EH (cell line): ENCODE measurements at places on chromosomes 7 and 10.

- DNase-seq = no peak
These were observed 10.2 kb downstream of the LMOD2 start for GRCh38 chr7:123665896-123666295.

GRCh38 chr10:18142151-18142550 is 1.9 kb downstream of the CACNB2 start:
- DNase-seq = no peak

DNA sequence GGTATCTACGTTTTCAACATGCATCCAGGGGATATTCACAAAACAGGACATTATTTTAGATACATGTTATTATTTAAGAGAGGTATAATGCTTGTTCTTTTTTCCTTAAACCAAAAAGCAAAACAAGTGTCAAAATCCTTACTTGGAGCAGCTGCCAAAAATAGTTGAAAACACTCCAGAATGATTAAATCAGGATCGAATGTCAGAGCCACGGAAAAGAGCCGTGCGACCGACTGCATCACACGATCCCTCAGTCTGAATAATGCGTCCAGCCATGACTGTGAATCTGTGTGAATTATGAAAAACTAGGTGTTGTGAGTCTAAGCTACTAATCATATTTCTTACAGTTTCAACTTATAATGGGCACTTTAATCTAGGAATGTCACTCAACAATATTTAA is 126.0 kb downstream of the PARD3 start:
- DNase-seq = peak; percentile 52

DNA sequence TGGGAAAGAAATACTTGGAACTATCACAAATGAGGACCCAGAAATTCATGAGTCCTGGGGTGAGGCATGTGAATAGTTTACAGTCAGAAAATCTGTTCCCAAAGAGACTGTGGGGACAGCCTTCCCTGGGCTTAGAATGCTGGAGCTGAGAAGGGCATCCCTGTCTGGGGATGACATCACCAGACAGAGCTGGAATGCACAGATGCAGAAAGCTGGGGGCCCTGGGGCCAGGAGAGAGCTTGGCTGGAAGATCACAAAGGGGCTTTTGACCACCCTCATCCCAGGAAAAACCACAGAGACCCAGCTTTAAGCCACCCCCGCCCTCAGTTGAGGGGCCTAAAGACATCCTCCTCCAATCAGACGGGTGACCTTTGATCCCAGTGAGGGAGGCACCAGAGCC is 264.5 kb downstream of the PLXNA4 start:
- no peak for DNase-seq

DNA sequence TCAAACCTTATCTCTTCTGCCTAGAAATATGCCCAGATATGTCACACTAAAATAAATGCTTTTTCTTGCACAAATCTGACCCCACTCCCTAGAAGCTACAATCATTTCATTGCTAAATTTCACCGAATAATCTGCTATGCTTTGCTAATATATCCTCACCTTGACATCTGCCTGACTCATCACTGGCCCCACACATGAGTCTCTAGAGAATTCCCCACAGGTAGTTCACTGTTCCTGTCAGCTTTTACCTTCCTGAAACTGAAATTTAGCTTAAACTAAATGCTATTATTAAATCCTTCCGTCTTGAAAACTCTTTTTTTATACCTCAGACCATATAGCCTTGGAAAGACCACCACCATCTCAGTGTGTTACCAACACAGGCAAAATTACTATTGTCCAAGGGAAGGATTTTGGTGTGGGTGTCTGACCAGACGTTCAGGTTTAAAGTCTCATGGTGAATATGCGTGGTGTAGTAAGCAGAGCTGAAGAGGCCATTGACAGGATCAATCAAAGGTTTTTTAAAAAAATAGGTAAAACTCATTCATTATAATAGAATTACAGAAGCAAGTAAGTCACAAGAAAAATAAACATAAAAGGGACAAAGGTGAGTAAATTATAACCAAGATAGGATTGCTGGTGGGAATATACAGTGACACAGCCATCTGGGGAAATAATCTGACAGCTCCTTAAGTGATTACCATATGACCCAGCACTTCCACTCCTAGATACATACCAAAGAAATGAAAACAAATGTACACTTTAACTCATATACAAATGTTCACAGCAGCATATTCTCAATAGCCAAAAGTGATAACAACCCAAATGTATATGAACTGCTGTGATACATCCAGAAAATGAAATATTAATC is 173.5 kb downstream of the KMT2E start:
- DNase-seq = no peak

GRCh38 chr10:121165276-121165675 is 314.1 kb downstream of the WDR11 start:
- no peak for DNase-seq

GRCh38 chr7:106283831-106284713 is 711 bp downstream of the NAMPT start:
- peak; percentile 51 for DNase-seq

DNA sequence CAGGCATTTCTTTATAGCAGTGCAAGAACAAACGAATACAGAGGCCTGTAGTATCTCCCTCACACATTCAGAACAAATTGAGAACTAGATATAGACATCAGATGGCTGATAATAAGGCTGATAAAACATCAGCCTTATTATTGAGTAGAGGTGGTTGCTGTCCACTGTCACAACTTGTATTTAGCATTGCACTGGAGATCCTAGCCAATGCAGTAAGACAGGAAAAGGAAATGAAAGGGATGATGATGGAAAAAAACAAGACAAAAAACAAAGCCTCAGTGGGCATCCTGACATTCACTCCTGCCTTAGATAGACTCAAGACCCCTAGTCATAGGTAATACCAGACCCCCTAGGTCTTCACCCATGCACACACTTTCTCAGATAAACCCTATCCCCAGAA is 4.7 kb upstream of the RABGEF1 start:
- DNase-seq = no peak

DNA sequence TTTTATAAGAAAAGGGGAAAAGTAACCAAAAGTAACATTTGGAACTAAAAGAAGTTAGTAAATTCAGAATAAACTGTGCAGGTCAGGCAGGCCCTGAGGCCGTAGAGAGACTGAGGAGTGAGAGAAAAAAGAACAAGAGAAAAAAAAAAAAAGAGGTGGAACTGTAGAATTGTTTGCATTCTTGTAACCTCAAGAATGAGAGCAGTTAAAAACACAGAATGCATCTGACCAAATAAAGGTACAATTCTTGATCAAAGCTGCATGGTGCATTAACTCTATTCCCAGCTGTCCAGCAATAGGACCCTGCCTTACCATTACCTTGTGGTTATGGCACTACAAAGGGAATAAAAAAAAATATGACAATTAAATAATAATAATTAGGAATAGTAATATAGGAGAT is 170.1 kb upstream of the SEMA3A start:
- peak; percentile 58 for DNase-seq

DNA sequence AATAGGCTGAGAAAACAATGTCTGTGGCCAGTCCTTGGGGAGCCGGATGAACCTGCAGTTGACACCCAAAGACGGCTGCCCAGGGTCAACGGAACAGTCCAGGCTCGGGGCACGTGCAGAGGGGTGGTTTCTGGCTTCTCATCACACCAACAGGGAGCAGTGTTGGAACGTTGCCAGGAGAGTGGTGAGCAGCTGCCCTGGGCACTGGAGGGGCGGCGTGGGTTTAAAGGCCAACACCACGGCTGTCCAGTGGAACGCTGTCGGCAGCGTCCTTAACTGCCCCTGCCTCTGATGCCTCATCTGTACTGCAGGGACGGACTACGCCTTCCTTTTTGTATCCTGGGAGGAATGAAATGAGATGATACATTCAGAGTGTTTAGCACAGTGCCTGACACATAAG is 19.8 kb downstream of the JCAD start:
- DNase-seq = no peak

DNA sequence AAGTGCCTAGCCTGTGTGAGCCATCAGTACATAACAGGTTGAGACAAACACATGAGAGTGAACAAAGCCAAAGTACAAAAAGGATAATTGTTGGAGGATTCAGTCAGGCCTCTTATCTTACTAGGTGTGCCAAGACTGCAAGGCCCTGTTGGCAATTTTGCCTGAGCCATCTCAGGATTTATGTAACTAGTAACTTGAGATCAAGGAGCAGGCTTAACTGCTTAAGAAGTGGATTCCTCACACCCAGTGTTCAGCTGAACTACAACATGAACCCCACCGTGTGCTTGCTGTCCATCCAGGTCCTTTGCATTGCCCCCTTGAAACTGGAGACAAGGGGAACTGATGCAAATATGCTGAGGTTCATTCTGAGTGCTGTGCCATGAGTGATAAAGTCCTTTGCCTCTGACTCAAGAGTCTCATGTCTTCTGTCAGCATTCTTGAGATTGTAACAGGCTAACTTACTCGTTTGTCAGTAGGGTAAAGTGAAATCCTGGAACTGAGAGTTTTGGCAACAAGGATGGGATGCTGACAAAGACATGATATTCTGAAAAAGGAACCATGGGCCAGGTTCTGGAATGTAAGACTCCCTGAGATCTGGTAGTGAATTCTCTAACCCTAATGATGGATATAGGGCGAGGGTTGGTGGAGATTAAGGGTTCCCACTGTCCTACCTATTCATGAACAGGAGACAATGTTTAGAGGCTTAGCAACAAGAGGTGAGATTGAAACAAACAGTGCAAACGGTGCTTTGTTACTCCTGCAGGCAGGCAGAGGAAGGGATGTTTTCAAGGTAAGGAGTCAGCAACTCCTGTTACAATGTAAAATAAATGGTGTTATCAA is 44.1 kb upstream of the GATAD1 start:
- DNase-seq = peak; percentile 62

DNA sequence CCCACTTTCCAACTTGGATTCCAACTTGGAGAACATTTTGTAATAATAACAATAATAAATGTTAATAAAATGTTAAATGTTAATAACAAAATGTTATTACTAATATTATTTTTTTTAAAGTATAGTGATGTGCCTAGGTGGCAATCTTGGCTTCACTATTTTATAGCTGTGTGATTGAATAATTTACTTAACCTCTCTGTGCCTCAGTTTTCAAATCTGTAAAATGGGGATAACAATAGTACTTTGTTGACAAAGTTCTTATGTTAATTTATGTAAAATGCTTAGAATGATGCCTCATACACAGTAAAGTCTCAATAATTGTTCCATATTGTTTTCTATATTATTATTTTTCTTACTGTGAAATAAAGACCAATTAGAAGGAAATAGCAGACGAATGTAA is 23.3 kb upstream of the TMEM26 start:
- DNase-seq = no peak

- no peak for DNase-seq
These were observed 12.7 kb downstream of the TMEM120A start for GRCh38 chr7:75981453-75982305.

DNA sequence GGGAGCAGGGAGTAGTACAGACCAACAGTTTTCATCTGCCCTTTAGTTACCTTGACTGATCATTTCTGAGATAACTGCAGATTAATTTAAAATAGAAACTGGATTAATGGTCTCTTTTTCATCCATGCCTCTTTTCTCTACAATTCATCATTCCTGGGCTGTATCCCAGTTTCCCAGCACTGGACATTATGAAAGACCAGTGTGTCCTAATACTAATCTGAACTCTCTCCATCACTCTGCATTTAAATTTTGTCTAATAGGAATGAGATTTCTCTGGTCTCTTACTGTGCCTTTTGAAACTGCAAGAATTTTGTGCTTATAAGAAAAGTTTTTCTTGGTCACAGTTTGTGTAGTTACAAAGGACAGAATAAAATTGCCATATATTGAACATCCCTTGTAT is 12.7 kb downstream of the PLEKHA8 start:
- no peak for DNase-seq

DNA sequence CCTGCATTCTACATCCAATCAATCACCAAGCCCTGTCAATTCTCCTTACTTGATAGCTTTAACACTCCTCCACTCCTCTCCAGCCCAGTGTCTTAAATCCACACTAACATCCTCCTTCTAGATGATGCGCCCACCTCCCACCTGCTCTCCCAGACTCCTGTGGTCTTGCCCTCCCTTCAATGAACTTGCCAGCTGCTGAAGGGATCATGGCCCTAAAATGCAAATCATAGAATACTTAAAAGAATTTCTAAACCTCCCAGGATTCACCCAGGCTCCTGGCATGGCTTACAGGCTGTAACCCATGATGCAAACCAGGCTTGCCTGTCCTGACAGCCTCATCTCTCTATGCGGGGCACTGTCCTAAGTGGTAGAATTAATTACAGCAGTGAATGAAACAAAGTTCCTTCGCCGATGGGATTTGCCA is 43.6 kb downstream of the SYPL1 start:
- no peak for DNase-seq

GRCh38 chr7:128076796-128077271 is 45.6 kb upstream of the LRRC4 start:
- DNase-seq = no peak

GRCh38 chr7:103657474-103657894 is 211.5 kb upstream of the SLC26A5 start:
- DNase-seq = no peak

GRCh38 chr10:95783741-95784140 is 27.8 kb downstream of the ENTPD1 start:
- DNase-seq = no peak

DNA sequence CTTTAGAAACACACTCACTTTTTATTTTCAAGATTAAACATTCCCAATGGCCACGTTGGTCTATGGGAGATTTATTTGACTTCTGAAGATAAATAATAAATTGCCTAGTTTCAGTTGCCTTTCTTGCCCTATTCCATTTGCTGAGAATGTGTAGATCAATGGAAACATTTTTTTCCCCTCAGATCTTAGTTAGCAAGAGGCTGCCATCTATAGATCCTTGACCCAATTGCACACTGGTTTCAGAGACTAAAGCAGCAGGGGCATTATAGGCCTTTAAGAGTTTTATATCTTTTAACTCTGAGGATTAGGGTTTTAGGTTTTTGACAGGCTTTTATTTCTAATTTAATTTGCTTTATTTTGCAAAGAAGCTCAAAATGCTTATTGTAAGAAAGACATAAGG is 163.2 kb upstream of the GPR26 start:
- no peak for DNase-seq

DNA sequence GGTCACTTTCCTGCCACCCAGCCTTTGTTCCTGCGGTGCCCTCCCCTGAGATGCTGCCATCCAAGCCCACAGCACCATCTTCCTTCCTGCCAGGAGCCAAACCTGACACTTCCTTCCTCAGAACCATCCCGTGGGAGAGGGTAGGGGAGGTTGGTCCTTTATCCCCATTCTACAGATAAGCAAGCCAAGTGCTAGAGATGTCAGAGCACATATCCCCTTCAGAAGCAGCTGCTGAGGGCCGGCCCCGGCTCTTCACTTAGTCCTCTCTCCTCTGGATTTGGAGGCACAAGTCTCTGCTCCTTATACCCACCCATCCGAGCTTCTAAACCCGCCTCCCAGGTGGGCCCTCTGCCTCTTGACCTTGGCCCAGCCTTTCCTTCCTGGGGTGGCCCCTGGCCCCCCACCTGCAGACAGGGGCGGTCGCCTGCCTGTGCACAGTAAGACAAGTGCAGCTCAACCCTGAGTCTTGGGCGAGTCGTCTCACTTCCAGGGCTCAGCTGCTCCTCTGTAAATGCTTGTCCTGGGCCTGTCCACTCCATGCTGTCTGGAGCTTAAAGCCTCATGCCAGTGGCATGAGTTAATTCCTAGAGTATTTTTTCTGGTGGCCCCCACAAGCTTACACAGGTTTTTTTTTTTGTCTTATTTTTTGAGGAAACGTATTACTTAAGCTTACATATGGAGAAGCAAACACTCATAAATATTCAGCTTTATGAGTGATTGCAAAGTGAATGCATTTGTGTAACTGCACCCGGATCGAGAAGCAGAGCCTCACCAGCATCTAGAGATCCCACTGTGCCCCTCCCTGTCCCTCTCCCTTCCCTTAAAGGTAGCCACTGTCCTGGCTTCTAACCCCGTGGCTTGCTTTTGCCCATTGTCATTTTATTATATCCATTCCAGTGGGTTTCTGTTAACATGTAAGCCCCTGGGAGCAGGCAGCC is 125.1 kb downstream of the CDH23 start:
- DNase-seq = no peak
